ENCODE measurements at places on chromosomes 11 and 22.

DNA sequence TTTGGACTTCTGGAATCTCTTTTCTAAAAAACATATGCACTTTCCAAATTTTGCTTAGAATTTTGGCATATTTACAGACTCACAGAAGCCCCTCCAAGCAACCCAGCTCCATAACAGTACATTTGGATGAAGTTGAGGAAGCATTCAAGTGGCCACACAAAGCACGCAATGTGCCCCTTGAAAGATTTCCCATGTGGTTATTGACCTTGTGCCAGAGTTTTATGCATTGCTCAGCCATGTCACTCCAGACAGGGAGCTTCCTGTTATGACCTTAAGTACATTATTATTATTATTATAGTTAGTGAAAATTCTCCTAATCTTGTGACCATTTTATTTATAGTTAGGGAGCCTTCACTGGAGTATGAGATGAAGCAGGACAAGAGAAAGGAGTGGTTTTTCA is 35.0 kb upstream of the BDNF start:
- DNase-seq: no peak

GRCh38 chr11:30432178-30432577 is 109.3 kb downstream of the ARL14EP start:
- DNase-seq: no peak

DNA sequence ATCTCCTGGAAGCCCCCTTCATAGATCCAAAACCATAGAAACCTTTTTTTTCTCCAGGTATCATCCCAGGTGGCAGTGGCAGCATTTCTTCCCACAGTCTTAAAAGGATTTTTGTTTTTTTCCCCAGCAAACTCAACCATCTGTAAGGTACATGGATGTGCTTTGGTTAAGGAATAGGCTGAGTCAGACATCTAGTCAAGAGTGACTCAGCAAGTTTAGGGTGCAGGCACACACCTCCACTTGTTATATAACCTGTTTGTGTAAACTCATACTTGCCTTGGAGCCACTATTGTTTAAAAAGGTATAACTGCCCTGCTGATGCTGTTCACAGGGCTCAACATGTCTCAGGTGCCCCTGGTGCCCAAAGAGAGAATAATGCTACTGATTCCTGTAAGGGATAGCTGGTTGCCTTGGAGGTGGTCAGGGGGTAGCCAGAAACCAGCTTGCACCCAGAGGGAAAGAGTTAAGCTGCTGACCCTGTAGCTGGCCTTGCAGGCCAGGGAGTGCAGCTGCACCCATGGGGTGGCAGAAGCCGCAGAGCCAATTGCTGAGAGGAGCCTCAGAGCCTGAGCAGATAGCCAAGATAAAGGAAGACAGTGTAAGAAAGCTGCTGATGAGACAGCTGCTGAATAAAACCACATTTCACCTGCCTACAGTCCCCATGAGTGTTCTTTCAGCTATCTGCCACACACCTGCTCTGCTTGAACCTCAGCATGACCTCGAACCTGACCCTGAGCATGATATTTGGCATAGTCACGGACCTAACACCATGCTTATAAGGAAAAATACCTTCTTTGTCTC is 1726.1 kb upstream of the RAG2 start:
- no peak for DNase-seq

GRCh38 chr11:96333191-96333719 is 9.7 kb downstream of the MAML2 start:
- no peak for DNase-seq

DNA sequence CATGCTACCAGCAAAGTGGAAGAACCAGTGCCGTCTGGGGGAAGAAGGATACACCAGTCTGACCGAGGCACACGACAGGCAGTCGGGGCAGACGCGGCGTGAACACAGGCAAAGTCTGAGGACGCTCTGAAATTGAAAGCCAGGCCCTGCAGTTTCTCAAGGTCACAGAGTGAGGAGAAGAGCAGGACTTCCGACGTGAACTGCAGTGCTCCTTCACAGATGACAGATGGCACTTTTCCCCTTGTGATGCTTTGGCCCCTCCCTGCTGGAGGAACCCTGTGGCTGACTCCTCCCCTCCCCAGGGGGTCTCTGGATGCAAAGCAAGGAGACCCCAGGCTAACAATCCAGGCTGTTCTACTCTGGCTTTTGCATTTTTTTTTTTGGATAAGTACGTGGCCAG is 19.6 kb upstream of the JAM3 start:
- no peak for DNase-seq

DNA sequence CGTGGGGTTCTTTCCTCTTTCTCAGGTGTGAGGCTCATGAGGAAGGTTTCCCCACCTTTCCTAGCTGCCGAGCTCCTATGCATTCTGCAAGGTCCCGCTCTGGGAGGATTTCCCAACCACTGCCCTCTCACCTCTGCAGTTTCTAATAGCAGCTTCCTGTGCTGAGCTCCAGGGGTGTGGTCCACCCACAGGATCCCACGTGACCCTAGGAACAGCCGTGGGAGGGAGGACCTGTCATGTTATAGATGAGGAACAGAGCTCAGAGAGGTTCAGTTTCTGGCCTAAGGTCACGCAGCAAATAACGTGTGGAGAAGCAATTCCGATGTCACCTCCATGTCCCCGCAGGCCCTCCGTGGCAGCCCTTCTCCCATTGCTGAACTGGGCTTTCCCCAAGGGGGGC is 38.5 kb downstream of the FLRT1 start:
- peak; percentile 62 for DNase-seq

DNA sequence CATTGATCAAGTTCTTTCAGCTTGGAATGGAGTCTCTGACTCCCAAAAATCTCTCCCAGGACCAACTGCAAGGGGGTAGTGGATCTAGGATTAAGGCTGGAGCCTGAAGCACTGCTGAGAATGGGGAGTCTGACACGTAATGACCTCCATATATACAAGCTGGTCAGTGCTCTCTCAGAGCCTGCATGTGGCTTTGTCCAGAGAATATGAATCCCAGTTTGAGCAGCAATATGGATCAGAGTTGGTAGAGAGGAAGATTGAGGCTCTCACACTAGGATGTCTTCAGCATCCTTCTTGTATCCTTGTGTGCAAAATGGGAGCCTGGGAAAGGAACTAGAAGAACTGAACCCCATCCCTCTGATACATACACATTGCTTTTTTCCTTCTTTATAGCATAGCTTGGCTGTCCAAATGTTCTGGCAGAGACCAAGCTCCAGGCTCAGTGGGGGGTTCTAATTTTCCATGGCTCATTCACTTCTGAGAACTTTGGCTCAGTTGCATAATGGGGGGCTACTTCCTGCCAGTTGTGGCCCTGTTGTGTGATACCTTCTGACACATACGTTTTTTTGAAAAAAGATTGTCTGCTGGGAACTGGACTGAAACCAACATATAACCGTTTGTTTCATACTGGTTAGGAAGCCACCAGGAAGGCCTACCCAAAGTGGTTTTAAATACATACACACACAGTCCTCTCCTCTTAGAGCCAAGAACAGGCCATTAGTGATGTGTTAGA is 138.2 kb downstream of the ETS1 start:
- DNase-seq: no peak
